NCI-H187 (cell line): ENCODE measurements at places on chromosomes 12 and 14.

DNA sequence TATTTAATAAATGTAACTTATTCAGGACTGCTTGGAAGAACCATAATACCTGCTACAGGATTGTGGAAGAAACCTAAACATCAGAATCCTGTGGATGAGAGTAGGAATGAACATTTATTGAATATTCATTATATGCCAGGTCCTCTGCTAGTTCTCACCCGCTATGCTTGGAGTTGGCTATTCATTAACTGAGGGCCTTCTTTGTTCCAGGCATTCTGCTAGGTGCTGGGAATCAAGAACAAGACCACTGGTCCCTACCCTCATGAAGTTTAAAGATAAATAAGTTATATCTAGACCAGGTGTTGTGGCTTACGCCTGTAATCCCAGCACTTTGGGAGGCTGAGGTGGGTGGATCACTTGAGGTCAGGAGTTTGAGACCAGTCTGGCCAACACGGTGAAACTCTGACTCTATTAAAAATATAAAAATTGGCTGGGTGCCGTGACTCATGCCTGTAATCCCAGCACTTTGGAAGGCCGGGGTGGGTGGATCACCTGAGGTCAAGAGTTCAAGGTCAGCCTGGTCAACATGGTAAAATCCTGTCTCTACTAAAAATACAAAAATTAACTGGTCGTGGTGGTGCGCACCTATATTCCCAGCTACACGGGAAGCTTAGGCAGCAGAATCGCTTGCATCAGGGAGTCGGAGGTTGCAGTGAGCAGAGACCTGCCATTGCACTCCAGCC is 3.8 kb upstream of the TULP3 start:
- no peak for DNase-seq

- DNase-seq: no peak
These were observed 59.1 kb downstream of the CCDC60 start for GRCh38 chr12:119393677-119394076.

- no peak for DNase-seq
These were observed 14.1 kb upstream of the ETV6 start for GRCh38 chr12:11635341-11635740.

DNA sequence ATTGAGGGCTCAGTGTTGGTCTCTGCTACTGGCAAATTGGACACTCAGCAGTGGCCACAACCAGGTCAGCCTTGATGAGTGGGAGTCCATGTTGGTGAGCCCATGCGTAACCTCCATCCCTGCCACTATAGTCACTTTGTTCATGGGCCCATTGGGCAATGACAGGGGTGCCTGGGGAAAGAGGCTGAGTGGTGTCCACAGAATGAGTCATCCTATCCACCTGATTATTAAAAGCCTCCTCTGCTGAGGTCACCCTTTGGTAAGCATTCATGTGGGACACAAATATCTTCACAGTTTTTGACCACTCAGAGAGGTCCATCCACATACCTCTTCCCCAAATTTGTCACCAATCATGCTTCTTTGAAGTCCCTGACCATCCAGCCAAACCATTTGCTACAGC is 50.0 kb downstream of the FIGNL2 start:
- no peak for DNase-seq

- no peak for DNase-seq
These were observed 12.6 kb downstream of the DTX1 start for GRCh38 chr12:113069149-113069548.

DNA sequence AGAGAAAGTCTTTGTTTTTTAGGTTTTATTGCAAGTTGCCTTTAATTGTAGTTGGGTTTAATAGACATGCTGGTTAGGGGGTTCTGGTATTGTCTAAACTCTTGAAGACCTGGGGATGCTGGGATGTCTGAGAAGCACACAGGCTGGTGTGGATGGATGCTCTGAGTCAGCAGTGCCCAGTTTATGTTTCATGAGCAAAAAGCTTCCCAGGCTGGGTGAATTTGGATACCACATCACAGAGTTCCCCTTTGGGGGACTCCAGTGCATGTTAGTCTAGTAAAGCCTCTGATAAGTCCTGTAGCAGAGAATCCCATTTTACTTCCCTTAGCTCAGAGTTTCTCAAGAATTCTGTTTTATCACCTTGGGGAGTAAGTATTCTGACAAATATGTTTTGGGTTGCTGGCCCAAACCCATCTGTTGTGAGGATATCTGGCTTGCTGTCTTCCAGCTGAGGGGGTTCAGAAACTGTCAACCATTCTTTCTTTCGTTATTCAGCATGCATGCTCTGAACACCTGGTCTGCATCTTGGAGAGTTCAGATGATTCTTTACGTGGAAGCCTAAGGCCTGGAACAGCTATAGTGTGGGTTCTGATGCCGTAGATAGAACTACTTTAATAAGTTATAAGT is 509.1 kb downstream of the VRK1 start:
- DNase-seq: no peak

DNA sequence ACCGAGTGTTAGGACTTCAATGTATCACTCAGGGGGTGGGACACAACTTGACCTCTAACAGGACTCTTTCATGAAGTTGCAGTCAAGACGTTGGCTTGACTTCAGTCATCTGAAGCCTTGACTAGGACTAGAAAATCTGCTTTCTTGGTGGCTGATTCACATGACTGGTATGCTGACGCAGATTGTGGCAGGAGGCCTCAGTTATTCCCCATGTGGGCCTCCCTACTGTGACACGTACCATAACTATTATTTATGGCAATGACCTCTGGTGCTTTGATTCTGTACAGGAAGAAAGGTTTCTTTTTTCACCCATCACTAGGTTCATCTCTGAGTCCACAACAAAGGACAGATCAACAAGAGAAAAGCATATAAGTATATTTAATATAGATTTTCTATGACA is 270.4 kb downstream of the NEDD1 start:
- no peak for DNase-seq

GRCh38 chr14:90458536-90458935 is 61.7 kb downstream of the CALM1 start:
- no peak for DNase-seq

GRCh38 chr14:87883750-87884149 is 109.2 kb downstream of the GALC start:
- DNase-seq: no peak

DNA sequence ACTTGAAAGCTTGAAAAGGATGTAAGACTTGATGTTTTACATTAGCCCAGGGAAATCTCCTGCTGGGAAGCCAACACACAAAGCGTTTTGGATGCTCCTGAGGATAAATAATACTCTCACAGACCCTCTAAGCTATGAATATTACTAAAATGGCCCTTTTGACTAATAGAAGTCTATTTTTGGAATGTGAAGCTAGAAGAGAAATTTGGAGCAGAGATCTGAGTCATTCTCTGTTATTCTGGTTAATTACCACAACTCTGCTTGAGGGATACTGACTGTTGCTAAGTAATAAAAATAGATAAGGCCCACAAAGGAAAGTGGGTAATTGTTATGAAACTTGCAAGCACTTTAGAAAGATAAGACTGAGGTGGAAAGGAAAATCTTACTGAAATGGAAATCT is 346.2 kb upstream of the STXBP6 start:
- DNase-seq: no peak

DNA sequence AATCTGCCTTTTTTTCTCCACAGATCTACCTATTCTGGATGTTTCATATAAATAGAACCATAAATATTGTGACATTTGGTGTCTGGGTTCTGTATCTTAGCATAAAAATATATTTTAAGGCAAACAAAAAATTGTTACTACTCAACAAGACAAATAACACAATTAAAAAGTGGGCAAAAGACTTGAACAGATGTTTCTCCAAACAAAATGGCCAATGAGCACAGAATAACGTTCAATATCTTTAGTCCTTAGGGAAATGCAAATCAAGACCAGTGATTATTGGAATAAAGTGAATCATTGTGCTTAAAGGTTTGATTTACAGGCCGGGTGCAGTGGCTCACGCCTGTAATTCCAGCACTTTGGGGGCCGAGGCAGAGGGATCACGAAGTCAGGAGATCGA is 1331.3 kb downstream of the AACS start:
- no peak for DNase-seq

DNA sequence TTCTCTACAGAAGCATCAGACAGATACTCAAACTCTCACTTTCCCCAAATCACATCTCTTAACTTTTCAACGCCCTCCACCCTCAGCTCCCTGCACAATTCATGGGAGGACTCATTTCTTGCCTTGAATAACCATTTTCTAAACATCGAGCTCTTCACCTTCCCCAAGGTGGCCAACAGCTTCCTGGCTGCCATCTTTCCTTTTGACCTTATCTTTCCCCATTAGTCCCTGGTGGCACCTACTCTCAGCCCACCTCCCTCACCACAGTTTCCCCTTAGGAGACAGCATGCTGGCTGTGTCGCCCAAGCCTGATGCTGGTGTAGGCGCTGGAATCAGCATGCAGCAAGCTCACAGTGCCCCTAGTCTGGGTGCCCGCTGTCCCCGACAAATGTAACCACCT is 8.4 kb upstream of the OAS1 start:
- DNase-seq: no peak

DNA sequence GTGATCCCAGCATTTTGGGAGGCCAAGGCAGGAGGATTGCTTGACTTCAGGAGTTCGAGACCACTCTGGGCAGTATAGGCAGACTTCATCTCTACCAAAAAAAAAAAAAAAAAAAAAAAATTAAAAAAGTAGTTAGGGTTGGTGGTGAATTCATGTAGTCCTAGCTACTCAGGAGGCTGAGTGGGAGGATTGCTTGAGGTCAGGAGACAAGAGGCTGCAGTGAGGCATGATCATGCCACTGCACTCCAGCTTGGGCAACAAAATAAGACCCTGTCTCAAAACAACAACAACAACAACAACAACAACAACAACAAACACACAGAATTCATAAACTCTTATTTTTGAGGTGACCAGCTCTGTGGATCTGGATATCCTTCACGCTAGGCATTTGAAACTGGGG is 17.1 kb downstream of the SLC25A3 start:
- DNase-seq: no peak

- no peak for DNase-seq
These were observed 5.6 kb downstream of the SLC11A2 start for GRCh38 chr12:51020448-51021182.

DNA sequence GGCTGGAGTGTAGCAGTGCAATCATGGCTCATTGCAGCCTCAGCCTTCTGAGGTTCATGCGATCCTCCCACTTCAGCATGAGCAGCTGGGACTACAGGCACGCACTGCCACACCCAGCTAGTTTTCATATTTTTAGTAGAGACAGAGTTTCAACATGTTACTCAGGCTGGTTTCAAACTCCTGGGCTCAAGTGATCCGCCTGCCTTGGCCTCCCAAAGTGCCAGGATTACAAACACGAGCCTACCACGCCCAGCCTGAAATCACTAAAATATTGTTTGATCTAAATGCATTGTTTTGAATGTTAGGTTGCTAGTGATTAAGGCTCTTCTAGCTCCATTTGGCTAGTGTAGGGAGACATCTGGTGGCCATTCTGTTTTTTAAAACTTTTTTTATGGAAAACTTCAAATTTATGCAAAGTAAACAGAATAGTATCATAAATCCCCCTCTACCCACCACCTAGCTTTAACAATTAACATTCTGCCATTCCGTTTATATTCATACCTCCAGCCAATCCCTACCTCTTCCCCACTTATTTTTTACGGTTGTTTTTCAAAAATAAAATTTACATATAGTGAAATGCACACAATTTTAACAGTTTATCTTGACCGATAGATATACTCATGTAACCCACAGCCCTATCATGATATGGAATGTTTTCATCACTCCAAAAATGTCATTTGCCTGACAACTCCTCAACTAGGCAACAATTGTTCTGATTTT is 37.8 kb downstream of the MYO1H start:
- peak; percentile 51 for DNase-seq

DNA sequence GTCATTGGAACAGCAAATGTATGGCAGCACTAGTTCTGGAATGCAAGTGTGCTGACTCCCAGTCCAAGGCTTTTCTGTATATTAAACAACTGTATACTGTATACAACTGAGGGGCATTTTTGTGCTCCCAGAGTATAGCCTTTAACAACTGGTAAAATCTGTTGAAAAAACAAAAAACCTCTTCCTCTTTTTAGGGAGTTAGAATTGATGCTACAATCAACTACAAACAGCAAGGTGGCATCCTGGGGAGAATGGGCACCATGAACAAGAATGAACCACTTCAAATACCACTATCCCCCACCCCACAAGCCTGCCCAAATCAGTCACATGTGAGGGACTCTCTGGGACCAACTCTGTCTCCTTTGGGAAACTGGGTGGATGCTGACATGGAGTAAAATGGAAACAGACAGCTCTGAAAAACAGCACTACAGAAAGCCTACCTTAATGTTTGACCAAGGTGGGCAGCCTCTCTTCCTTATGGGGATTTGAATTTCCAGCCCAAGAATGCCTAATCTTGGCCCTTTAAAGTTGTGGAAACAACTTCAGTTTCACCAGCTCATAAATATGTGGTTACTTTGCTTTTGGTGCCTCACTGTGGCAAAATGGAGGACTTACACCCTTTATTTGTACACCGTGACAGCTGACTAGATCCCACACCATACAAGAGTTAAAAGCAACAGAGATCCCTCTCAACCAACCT is 7.5 kb downstream of the VTI1B start:
- DNase-seq: no peak

GRCh38 chr12:39627914-39628313 is 8.3 kb upstream of the ABCD2 start:
- DNase-seq: no peak

- no peak for DNase-seq
These were observed 44.8 kb downstream of the SSPN start for GRCh38 chr12:26239852-26240815.

DNA sequence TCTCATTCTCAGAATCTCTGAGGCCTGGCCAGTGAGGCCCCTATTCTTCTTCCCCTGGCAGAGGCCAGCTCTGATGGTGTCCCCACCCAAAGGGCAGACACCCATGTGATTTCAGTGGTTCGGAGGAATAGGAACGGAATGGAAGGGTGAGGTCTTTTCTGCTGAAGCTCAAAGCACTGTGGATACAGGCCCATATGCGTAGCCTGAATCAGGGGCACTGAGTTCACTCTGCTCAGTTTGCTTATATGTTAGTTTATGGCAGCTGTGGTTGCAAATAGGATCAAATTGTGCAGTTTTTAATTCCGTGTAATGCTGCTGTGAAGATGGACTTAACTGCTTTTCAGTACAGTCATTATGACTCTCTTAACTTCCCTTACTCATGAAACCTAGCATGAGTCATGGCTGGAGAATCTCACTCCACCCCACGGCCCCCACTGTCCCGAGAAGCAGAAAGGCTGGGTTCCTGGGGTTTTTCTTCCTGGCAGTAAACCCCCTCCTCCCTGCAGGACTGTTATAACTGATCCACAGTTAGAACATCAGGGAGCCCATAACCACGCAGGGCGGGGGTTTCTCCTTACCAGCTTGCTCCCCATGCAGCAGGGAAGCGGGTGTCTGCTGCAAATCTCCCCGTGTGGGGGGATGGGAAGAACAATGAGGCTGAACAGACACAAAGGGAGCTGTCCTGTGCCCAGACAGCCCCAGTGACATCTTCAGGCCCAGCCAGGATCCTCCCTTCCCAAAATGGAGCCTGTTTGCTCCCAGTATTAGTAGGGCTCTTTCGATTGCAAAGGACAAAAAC is 122.7 kb downstream of the SLC38A6 start:
- no peak for DNase-seq

DNA sequence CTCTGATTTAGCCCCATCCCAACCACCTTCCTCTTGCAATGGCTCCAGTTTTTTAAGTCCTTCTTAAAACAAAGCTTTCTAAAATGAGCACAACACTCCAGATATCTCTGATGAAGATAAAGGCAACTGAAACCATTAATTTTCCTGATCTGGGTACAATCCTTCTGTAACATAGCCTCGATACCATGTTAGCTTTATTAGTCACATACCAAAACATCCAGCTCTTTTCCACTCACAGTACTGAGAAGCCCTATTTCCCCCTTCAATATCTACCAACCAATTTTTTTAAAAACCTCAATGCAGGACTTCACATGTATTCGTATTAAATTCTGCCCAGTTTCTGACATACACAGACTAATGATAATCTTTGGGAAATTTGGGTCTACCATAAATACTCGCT is 105.9 kb downstream of the MED13L start:
- no peak for DNase-seq
